ENCODE measurements at places on chromosomes 7 and 10.

DNA sequence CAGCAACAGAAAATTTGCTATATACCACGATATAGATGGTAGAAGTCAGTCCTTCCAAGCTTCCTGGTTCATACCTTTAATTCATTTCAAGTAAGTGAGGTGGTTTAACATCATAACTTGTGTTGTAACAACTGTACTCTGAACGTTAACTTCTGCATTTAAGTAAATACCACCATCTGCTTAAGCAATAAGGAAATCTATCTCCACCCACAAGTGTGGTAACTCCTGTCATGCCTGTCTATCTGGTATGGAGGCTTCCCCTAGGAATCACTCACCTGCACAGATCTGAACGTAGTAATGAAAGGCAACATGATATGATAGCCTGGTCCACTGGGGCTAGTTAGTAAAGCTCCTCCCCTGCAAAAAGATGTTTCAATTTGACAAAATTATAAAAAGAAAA lies 2.3 kb downstream of the ERLIN1 start:
- no peak for DNase-seq

- DNase-seq: no peak
Measured at GRCh38 chr10:92571649-92572048, 2.2 kb downstream of the IDE start.

GRCh38 chr7:77329466-77330168 lies 86.5 kb downstream of the GSAP start:
- DNase-seq: no peak

GRCh38 chr10:514137-514671 lies 175.3 kb downstream of the DIP2C start:
- no peak for DNase-seq

Measured in AG04450 (cell line).